ENCODE measurements at places on chromosomes 3 and 15.
A peak's percentile ranks its signal among the peaks of the same experiment; 100 is the strongest.

- no peak for DNase-seq
Observed at GRCh38 chr3:48617559-48617958, 4.0 kb downstream of the TMEM89 start.

DNA sequence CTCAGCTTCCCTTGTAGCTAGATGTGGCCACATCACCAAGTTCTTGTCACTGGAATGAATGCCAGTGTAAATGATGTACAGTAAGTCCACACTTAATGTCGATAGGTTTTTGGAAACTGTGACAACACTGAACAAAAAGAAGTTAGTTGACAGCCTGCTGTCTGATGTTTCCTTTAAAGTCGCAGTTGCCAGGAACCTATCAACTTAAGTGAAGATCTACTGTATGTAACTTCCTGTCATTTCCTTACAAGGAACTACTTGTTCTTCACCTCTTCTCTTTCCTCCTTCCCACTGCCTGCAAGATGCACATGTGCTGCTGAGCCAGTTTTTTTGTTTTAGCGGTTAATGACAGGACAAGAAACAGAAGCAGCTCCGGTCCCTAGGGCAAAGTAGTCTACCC is 44.6 kb downstream of the HDGFL3 start:
- DNase-seq = no peak

- DNase-seq = no peak
Observed at GRCh38 chr3:64667138-64667537, 20.7 kb downstream of the ADAMTS9 start.

DNA sequence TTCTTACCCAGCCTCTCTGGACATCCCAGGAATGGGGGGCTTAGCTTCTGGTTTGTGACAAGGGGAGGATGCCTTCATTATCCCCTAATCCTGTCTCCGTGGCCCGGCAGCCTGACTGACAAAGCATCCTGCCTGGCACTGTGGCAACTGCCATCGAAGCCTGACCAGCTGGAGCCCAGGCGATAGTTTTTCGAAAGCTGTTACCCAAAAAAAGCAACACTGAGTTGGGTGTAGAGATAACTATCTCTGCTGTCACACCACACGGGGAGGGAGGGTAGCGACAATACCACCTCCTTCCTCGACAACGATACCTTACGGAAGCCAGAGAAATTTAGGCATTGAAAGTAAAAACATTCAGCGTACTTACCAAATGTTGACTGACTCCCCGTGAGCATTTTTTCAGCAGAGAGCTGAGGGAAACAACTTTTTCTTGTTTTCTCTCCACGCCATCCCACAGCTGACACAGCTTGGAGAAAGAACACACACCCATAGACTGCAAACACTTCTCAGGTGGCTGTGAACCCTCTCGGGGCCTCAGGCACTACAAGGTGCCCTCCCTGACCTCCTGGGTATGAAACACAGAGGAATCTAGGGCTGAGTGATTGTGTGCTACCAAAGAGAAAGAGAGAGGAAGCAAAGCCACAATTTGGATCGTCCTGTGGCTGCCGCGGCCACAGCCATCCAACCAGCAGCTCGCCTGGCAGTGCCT is 361.9 kb upstream of the ICE2 start:
- no peak for DNase-seq

DNA sequence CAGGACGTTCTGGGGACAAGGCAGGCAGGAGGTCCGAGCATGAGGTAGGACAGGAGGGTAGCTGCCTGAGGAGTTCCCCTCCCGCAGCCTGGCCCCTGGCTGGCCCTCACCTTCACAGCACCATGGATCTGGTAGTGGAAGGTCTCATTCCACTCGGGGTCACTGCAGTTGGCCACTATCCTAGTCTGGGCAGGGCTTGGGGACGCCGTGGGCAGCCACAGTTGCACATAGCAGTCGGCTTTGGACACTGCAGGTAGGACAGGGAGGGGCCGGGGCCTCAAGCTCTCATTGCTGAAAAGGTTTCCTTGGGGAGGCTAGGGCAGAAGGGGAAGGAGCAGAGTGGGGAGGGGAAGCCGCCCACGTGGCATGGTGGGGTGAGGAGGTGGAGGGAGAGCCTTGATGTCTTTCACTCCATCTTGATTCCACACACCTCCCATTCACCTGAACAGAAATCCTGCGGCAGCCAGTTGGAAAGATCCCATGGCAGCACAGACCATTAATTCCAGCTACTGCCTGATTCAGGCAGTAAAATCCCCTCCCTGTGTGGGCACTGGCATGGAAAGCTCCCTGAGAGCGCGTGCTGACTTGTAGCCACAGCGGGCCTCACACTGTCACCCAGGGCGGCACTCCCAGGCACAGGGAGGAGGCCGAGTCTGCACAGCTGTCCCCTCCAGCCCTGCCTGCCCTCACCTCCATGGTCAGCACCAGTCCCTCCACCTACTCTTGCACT is 2.1 kb downstream of the PLA2G4F start:
- peak; percentile 62 for DNase-seq

- DNase-seq = no peak
Observed at GRCh38 chr3:2377281-2377680, 278.6 kb downstream of the CNTN4 start.

- no peak for DNase-seq
Observed at GRCh38 chr3:129007792-129008191, 6.7 kb downstream of the EFCC1 start.

DNA sequence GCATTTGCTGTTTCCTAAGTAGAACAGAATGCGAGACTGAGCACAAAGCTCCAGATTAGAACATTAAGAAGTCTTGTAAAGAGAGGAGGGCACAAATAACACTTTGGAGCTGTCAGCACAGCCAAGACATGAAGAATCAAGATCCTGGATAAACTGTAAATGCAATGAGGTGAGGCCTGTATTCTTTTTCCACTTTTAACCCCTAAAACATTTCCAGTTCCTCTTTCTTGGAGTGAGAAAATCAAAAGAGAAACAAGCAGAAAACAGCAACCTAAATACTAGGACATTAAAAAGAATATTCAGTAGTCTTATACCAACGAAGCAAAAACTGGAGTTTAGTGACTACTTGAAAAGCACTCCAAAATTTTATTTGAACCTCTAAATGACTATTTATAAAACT is 204.3 kb downstream of the ZBTB20 start:
- no peak for DNase-seq

DNA sequence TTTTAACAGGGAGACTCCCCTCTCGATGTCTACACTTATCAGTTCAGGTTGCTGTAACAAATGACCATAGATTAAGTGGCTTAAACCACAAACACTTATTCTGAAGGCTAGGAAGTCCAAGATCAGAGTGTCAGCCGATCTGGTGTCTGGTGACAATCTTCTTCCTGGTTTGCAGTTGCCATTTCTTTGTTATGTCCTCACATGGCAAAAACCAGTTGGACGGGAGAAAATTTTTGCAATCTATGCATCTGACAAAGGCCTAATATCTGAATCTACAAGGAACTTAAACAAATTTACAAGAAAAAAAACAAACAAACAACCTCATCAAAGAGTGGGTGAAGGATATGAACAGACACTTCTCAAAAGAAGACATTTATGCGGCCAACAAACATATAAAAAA is 116.9 kb upstream of the FOXB1 start:
- no peak for DNase-seq

DNA sequence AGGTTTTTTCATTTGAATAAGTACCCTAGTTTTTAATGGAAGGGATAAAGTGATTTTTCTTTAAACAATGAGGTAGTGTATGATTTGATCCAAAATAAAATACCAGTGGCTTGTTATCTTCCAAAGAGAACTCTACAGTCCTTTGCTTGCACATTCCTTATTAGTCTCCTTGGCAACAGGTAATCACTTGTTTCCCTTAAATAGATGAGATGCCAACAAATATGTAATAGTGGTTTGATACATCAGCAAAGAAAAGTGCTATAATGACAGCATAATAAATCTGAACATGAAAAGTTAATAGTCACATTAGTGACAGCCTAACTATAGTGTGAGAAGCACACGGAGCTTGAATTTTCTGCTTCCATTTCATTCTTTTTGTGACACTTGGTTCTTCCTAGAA is 360.2 kb downstream of the ZNF385D start:
- no peak for DNase-seq

DNA sequence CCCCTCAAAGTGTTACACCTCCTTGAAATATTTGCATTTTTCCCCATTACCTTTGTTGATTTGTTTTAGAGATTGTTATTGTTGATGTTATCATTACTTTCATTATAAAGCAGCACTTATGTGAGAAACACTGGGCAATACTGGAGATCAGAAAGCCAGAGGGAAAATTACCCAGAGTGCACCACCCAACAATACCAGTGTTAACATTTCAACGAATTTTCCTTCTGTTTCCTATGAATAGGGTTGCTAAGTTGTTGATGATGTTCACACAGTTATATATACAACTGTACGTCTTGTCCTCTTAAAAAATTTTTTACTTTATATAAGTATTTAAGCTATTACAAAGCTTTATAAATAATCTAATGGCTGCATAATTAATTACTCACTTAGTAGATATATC is 173.6 kb upstream of the UMPS start:
- DNase-seq = no peak

DNA sequence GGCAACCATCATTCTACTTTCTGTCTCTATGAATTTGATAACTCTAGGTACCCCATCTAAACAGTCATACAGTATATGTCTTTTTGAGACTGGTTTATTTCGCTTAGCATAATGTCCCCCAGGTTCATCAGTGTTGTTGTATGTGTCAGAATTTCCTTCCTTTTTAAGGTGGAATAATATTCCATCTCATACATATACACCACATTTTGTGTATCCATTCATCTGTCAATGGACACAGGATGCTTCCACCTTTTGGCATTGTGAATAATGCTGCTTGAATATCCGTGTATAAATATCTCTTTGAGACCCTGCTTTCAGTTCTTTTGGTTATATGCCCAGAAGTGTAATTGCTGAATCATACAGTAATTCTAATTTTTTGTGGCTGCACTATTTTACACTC is 10.4 kb upstream of the ZFAND6 start:
- DNase-seq = no peak

- peak; percentile 88 for DNase-seq
Observed at GRCh38 chr3:127547761-127548605, 42.5 kb downstream of the TPRA1 start.

DNA sequence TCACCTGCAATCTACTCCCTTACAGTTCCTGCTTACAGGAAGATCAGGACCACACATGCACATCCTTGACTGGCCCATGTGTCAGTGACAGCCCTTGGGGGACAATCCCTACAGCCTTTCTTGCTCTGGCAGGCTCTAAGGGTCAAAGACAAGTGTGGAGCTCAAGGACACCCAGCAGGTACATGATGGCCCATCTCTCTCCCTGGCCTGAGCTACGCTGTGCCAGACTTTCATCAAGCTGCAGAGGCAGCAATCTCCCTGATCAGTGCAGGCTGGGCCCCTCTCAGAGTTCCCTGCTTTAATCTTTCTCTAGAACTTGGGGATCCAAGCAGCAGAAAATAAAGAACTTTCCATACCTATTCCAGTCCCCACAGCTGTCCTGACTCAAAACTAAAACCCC is 2.6 kb downstream of the SEMA7A start:
- DNase-seq = no peak

DNA sequence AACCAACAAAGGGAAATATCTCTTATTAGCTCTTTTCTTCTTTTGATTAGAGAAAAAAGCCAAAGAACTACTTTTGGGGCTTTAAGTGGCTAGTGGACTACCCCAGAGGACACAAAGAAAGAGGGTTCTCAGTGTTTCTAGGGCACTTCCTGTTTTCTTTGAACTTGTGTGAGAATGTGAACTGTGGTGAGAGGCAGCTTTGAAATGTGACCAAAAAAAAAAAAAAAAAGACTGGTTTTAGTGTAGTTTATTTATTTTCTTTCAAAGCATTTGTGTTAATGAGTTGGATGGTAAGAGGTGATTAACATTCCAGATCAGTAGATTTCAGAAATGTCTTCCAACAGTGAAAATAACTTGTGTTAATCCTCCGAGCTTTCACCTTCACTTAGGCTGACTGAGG is 32.4 kb downstream of the SELENOT start:
- DNase-seq = no peak

GRCh38 chr3:151740581-151740980 is 6.9 kb downstream of the AADACL2 start:
- no peak for DNase-seq

Data from left forelimb (tissue), 1 donor.